ENCODE measurements at places on chromosomes 12 and 14.

DNA sequence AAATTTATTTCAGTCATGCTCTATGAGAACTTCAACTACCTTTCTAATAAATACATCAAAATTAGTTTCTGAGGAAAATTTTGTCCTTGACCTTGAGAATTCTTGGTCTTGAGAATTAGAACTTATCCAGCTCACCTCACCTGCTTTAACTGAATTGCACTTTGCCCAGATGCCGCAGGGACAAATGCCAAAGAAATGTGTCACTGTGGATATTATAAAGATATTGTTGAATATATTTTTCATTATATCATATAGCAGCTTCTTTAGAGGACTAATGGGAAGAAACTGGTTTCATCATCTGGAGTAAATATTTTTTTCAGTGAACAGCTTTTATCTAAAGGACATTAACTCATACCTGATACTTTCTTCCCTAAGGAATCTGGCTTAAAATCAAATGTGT lies 54.1 kb downstream of the LRP6 start:
- ATAC-seq: no peak

- ATAC-seq: no peak
Observed at GRCh38 chr12:117821480-117822175, 147.2 kb downstream of the KSR2 start.

GRCh38 chr12:62882696-62883095 lies 52.3 kb downstream of the PPM1H start:
- no peak for ATAC-seq

DNA sequence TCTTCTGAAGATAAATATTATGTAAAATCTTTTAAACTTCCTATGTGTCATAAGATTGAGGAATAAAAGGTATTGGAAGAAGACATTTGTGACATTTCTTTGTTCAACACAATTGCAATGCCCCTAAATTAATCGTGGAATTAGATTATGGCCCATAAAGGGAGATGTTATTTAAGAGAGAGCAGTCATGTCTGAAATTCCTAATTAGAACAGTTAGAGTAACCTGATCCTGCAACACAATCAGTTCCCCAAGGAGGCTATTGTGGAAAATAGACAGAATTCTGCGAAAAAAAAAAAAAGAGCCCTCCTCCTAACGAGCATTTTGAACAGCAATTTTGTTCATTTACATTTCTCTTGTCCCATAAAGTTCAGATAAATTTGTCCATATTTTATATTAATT lies 339.5 kb downstream of the PAWR start:
- ATAC-seq: no peak

GRCh38 chr12:87795555-87795954 lies 233.6 kb downstream of the C12orf50 start:
- no peak for ATAC-seq

GRCh38 chr14:99073431-99073830 lies 198.6 kb downstream of the BCL11B start:
- ATAC-seq: no peak

- peak; percentile 43 for ATAC-seq
Observed at GRCh38 chr14:91872011-91872501, 4.7 kb upstream of the TC2N start.

DNA sequence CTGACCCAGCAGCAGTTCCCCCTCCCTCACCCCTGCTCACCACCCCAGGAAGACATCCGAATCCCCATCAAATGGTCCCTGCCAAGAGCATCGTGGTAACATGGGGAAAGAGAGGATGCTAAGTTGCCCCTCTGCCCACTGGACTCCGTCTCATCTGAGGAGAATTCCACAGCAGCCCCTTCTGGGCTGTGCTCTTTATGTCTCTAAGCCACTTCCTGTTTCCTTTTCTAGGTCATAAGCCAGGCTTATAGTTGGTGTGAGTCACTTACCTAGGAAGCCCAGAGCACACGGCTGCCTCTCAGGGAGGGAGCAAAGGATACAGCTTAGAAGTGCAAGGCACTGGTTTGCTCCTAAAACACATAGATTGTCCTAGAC lies 76.0 kb downstream of the VCPKMT start:
- peak; percentile 81 for ATAC-seq

DNA sequence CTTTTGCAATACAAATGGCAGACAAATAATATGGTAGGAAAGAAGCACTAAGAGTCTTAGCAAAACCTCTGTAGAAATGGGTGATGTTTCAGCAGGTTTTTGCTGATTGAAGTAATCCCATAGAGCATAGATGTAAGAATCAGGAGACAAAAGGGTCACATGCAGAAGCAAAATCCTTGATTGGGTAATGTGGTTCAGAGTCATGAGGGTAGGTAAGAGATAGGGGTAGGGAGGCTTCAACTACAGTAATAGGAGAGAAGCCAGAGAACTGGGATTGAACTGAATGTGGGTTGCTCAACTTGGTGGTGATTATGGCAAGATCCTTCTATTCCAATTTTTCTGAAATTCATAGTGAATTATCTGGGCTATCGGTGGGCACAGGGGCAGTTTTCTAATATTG lies 5.0 kb downstream of the PRB3 start:
- no peak for ATAC-seq

DNA sequence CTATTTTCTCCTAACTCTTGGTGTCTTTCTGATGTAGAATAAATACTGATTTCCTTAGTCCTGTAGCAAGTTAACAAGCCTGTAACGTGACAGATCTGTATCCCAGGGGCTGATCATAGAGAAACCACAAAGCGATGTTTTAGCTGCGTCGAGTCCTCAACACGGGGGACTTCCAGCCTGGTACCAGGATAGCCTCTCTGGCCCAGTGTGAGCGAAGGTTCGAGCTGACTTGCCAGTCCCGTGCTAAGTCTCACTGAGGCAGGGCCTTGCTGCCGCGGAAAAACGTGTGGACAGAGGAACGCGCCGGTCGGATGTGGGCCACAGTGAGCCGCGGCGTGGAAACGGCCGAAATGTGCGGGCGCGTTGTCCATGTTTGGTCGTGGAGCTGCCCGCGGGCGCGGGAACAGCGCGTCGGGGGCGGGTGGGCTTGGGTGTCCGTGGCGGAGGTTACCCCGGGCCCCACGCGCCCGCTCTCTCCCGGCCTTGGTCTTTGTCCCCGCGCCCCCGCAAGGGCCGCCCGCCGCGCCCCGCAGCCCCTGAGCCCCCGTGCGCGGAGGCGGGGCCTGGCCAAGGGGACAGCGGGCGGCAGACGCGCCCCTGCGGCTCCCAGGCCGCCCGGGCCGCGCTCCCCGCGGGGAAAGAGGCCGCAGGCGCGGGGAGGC lies 531 bp upstream of the EML1 start:
- peak; percentile 11 for ATAC-seq

DNA sequence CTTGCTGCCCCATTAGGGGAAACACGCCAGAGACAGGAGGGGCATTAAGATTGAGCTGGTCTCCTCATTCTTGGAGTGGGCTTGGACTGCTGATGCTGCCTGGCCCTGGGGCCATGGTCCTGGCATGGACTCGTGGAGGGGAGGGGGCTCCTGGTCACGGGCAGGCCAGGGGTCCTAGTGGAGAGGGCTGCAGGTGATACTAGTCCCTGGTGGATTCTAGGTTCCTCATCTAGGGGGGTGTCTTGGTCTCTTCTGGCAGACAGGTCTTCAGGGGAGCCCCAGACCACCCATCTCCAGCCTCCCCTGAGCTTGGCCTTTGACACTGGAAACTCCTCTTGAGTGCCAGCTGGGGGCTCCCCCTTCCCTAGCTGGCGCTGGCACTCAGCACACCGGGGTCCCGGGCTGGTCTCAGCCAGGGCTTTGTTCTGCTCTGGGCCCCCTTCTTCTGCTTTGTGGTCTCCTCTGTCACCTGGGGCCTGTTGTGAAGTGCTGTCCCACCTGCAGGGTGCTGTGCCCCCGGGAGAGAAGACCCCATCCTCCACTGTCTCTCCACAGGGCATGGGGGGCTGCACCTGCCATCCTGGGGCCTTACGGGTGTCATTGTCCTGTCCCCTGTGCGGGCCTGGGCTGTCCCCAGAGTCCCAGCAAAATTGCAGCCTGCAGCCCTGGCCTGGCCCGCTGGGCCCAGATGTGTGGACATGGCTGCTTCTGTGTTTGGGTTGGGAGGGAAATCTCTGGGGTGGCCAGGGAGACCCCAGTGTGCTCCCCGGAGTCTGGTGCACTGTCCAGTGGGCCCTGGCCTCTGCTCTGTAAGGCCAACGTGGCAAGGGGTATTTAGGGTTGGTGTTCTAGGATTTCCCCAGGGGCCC lies 2.3 kb downstream of the KIF26A start:
- no peak for ATAC-seq

- ATAC-seq: no peak
Observed at GRCh38 chr12:1279050-1279449, 288.0 kb downstream of the ERC1 start.

- ATAC-seq: peak; percentile 55
Observed at GRCh38 chr12:67534681-67535080, 113.9 kb upstream of the DYRK2 start.

GRCh38 chr14:96803958-96804357 lies 6.8 kb downstream of the VRK1 start:
- ATAC-seq: no peak

- no peak for ATAC-seq
Observed at GRCh38 chr12:53118751-53119300, 15.5 kb downstream of the SOAT2 start.

- no peak for ATAC-seq
Observed at GRCh38 chr14:103522649-103523574, at the start of gene CKB. Gene CKB, minus strand, starts transcription at chr14:103522830. Its CDS starts 337 bp downstream, at chr14:103522493.

- ATAC-seq: no peak
Observed at GRCh38 chr14:61950340-61950739, 188.1 kb downstream of the SNAPC1 start.

- no peak for ATAC-seq
Observed at GRCh38 chr12:90331821-90332220, 623.2 kb downstream of the CCER1 start.

DNA sequence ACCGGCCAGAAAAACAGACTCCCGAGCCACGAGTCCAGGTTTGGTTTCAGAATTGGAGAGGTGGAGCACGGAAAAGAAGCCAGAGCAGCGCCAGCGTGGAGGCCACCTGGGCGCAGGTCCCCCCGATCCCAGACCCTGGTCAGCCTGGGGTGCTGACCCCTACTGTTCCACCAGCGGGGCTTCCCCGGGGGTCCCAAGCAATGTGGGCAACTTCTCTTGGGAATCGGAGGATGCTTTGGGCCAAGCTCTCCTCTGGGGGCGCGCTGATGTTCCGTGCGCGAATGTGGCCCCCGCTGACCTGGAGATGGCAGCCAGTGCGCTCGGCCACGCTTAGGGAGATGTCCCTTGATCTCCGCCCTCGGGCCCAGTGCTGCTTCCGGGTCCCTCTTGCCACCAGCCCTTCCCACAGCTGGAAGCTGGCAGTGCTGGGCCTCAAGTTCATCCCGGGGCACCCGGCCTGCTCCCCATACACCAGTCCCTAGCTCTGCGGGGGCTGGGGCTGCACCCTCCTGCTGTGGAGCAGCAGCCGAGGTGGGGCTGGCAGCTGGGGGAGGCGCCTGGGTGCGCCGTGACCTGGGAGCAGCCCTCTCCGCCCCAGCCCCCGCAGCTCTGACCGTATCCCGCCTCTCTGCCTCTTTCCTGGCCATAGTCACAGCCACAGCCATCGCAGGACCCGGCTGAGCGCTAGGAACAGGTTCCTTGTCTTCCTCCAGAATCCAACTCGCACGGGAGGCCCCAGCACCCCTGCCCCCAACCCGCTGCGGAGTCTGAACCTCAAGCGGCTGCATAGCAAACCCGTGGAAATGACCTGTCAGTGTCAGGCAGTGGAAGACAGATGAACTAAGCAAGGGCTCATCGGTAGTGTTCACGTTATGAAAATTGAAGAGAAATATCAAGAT lies 91.2 kb downstream of the RCOR1 start:
- ATAC-seq: peak; percentile 27

DNA sequence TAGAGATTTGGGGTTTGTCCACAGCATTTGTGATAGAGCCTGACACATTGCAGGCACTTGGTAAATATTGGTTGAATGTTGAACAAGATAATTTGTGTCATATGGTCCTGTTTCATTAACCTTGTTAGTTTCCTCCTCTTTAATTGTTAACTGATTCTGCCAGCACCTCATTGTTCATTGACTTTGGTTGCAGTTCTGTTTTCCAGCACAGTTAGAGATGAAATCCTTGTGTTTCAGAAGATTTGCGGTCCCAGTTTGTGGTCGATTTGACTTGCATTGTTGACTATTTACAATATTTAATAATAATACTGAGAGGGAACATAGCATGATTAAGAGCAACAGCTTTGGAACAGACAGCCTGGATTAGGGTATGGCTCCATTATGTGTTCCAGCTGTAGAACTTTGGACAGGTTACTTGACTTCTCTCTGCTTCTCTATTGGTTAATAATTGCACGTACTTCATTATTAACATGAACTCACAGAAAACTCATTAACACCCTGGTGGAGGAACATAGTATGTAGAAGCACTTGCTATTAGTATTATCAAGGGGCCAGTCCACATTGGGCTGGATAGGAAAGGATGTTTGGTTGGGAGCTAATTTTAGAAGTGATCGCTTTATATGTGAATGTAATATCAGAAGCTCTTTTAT lies 8.7 kb downstream of the DRAM1 start:
- no peak for ATAC-seq

DNA sequence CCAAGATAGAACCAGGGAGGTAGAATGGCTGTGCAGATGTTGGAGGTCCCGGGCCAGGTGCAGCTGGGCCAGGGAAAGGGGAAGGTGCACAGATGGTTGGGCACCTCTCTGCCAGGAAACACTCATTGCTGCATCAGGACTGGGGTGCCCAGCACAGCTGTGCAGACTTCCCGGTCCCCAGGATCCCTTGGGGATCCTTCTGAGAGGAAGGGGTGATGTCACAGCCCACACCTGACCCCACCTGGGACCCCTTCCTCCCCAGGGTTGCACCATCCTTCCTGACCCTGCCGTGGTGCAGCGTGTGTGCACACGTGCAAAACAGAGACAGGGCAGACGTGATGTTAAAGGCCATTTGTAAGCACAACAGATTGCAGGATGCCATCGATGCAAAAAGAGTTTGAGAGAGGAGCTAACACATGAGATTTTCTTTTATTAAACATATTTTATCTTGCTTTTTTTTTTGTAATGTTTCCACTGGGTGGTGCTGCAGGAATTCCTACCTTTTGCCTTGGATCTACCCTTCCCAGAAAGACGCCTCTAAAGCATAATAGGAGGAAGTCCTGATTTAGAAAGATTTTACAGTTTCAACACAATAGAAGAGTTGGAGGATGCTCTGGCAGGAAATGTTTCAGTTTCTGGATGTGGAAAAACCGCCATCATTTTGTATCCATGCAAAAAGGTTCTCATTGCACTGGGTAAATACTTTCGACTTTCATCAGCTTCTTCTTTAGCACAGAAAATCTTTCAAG lies 14.8 kb downstream of the ELK3 start:
- peak; percentile 60 for ATAC-seq

- no peak for ATAC-seq
Observed at GRCh38 chr14:97584528-97584927, 787.3 kb downstream of the VRK1 start.

- no peak for ATAC-seq
Observed at GRCh38 chr12:33529810-33530209, 90.2 kb upstream of the SYT10 start.

- no peak for ATAC-seq
Observed at GRCh38 chr14:80049055-80049454, 162.2 kb downstream of the DIO2 start.

DNA sequence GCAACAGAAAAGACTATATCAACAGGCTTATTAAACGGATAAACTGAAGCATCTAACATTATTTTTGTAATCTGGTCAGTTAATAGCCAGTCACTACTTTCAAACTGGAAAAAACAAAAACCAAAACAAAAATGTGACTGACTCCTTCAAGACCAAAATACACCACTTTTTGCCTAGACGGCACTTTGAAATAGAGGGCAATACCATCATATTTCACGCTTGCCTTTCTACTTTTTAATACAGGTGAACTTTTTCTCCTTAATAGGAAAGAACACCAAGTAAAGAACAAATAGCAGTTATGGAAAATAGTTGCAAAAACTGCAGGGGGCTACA lies 550 bp upstream of the NUP107 start:
- no peak for ATAC-seq
